Stimulated activated CD8-positive, alpha-beta memory T cell treated with anti-CD3 and anti-CD28 coated beads, Interleukin-7, amount 100 ng/mL, for 24 hours (primary cell): ENCODE measurements at places on chromosomes 4 and X.

GRCh38 chr4:126051689-126052424 is 737.1 kb downstream of the FAT4 start:
- no peak for DNase-seq

- DNase-seq: no peak
Measured at GRCh38 chr4:153427363-153428071, 38.6 kb upstream of the TMEM131L start.

- no peak for DNase-seq
Measured at GRCh38 chrX:68112321-68112720, 321.0 kb downstream of the OPHN1 start.

GRCh38 chrX:9433596-9433995 is 31.3 kb upstream of the TBL1X start:
- no peak for DNase-seq
